A549 treated with Mapracorat at 1 μM for 4 hours (cell line): ENCODE measurements at places on chromosomes 5 and 9. TPM values are rescaled to one million over a fixed set of nuclear protein-coding genes. Genes with fewer than 3 reads are reported as not detected.

The POLR3G gene
- 12.6 to 17.2 TPM (median 16.5 TPM) in 5 replicates for total RNA-seq

The PTGER4 gene
- 3.6 to 5.1 TPM (median 4.5 TPM) in 5 replicates for total RNA-seq

The RELL2 gene
- 3.5 to 5.4 TPM (median 4.5 TPM) in 5 replicates for total RNA-seq

The NEURL1B gene
- total RNA-seq, result 5.1 to 7.6 TPM (median 6.8 TPM) in 5 replicates
